ENCODE measurements at places on chromosomes 2 and 18.

GRCh38 chr2:218679119-218679518, 7.2 kb downstream of the STK36 start:
- H3K36me3 ChIP-seq: no peaks in the 10 kb centered on the region
- DNase-seq: no peak
- H3K4me1 ChIP-seq: no peaks in the 10 kb centered on the region

DNA sequence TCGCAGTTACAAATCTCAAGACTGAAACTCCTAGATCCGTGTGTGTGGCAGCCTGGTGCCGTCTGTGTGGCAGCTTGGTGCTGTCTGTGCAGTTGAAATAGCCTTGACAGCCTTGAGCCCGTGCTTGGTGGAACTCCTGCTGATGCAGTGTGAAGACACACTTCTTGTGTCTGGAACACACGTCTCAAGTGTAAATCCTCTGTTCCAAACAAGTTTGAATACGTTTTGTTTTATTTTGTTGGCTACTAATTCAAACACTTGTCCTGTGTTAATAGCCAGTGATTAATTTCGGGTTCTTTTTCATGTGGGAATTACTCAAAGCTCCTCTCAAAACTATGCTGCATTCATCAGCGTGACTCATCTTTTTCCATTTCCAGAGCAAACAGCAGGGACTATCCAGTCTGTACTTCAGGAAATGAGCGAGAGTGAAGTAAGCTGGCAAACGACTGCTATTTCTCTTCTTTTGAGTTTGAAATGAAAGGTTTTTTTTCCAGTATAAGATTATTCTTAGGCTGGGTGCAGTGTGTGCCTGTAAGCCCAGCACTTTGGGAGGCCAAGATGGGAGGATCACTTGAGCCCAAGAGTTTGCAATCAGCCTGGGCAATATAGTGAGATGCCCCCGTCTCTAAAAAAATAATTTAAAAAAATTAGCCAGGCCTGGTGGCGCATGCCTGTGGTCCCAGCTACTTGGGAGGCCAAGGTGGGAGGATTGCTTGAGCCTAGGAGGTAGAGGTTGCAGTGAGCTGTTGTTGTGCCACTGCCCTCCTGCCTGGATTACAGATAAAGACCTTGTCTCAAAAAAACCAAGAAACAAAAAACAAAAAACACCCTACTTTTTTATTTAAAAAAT, 152.9 kb downstream of the SPP2 start:
- no peak overlapping the region for H3K4me3 ChIP-seq
- DNase-seq: no peak
- H3K4me1 ChIP-seq: peaks cover 4% of the 10 kb centered on the region

- H3K36me3 ChIP-seq: no peaks in the 10 kb centered on the region
- H3K27ac ChIP-seq: no peak overlapping the region
- H3K4me1 ChIP-seq: no peaks in the 10 kb centered on the region
- DNase-seq: no peak
Observed at GRCh38 chr2:158835431-158835830, 40.3 kb downstream of the DAPL1 start.

GRCh38 chr18:80233201-80233835, 14.0 kb downstream of the PARD6G start:
- H3K36me3 ChIP-seq: no peaks in the 10 kb centered on the region
- H3K4me3 ChIP-seq: no peak overlapping the region
- H3K27me3 ChIP-seq: peaks cover 43% of the 10 kb centered on the region
- H3K4me1 ChIP-seq: no peaks in the 10 kb centered on the region

GRCh38 chr2:23327887-23328286, 57.1 kb upstream of the KLHL29 start:
- H3K27me3 ChIP-seq: peaks cover 29% of the 10 kb centered on the region
- peaks cover 3% of the 10 kb centered on the region for H3K36me3 ChIP-seq
- H3K4me3 ChIP-seq: no peak overlapping the region
- H3K27ac ChIP-seq: no peak overlapping the region
- DNase-seq: no peak
- H3K4me1 ChIP-seq: no peaks in the 10 kb centered on the region

DNA sequence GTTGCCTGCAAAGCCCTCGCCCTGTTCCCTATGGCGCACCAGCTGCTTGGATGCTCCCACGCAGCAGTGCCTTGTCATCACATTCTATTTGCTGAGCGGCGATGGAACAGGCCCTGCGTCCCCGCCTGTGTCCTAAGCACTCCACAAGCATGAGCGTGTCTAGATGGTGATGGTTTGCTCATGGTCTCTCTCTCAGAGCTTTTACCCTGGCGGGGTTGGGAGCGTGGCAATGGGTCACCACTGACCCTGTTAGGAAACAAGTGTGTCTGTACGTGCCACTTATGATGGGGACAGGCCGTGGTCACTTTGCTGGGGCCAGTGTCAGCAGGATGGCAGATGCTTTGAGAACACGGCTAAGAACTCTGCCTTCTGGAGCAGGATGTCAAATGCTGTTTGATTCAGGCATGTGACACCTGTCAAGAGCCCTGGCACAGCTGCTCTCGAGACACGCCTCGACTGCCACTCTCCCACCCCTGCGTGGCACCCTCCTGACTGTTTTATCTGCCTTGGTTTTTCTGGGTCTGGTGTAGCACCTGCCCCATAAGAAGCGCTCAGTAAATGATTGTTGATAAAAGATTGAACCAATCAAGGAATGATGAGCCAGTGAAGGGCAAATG, 44.2 kb downstream of the RRM2 start:
- no peak for DNase-seq
- no peaks in the 10 kb centered on the region for H3K4me1 ChIP-seq
- no peak overlapping the region for H3K4me3 ChIP-seq
- no peaks in the 10 kb centered on the region for H3K27me3 ChIP-seq

DNA sequence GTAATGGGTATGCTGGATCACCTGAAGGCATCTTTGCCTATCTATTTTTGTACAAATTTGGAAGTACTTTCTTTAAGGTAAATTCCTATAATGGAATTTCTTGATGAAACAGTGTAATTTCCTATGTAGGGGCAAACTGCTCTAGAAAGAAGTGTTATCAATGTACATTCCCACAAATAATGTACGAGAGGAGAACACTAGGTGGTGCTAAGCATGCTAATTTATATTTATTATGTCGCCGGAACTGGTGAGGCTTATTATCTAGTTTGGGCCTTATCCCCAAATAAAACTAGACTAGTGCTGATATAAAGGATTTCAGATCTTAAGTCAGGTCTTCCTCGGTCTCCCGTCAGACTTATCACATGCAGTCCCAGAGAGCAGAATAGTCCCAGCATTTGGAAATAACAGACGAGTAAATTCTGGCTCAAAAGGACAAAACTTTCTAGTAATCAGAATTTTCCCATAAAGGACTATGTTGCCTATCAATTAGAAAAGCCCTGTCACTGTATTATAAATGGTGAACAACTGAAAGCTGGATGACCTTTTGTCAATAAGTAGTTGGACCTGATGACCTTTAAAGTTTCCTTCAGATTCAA, 86.9 kb upstream of the RBBP8 start:
- no peak for DNase-seq
- H3K4me1 ChIP-seq: no peaks in the 10 kb centered on the region
- H3K27ac ChIP-seq: no peak overlapping the region
- no peaks in the 10 kb centered on the region for H3K36me3 ChIP-seq
- H3K4me3 ChIP-seq: no peak overlapping the region

- H3K36me3 ChIP-seq: peaks cover 4% of the 10 kb centered on the region
- H3K27me3 ChIP-seq: no peaks in the 10 kb centered on the region
- no peak for DNase-seq
- peaks cover 76% of the 10 kb centered on the region for H3K4me1 ChIP-seq
- no peak overlapping the region for H3K4me3 ChIP-seq
Observed at GRCh38 chr2:224990710-224991109, 51.6 kb downstream of the DOCK10 start.

DNA sequence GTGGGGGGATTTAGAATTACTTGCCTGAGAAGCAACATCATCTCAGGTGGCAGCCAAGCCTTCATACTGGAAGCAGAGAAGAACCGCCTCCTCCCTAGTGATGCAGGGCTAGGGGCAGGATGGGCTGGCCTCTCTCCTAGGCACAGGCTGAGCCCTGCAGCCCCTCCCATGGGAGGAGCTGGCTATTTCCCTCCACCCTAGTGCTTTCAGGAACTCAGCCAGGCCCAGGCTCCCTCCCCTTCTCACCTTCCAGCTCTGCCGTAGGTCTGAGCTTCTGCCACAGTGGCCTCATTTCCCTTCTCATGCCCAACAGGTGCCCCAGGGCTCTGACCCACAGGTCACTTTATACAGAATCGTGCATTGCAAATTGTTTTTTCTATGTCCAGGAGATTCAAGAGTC, 31.0 kb downstream of the CENPA start:
- H3K4me1 ChIP-seq: peaks cover 5% of the 10 kb centered on the region
- no peaks in the 10 kb centered on the region for H3K36me3 ChIP-seq
- H3K27me3 ChIP-seq: peaks cover 46% of the 10 kb centered on the region
- H3K27ac ChIP-seq: no peak overlapping the region

DNA sequence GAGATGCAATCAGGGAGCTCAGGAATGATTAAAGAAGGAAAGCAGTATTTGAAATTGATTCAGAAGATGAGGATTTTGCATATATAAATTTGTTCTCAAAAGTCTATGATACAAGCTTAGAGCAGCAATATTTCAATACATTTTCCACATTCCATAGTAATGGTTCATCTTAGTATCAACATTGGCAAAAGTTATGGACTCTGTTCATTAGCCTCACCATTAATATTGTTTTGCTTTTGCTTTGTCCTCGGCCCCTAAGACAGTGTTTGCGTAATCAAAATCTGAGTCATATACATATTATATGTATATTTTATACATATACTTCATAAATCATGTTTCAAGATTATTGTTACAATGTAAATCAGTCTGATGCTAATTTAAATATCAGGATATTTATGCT, 176.6 kb downstream of the CNTNAP5 start:
- no peak overlapping the region for H3K4me3 ChIP-seq
- DNase-seq: no peak
- H3K27me3 ChIP-seq: no peaks in the 10 kb centered on the region
- H3K36me3 ChIP-seq: no peaks in the 10 kb centered on the region

DNA sequence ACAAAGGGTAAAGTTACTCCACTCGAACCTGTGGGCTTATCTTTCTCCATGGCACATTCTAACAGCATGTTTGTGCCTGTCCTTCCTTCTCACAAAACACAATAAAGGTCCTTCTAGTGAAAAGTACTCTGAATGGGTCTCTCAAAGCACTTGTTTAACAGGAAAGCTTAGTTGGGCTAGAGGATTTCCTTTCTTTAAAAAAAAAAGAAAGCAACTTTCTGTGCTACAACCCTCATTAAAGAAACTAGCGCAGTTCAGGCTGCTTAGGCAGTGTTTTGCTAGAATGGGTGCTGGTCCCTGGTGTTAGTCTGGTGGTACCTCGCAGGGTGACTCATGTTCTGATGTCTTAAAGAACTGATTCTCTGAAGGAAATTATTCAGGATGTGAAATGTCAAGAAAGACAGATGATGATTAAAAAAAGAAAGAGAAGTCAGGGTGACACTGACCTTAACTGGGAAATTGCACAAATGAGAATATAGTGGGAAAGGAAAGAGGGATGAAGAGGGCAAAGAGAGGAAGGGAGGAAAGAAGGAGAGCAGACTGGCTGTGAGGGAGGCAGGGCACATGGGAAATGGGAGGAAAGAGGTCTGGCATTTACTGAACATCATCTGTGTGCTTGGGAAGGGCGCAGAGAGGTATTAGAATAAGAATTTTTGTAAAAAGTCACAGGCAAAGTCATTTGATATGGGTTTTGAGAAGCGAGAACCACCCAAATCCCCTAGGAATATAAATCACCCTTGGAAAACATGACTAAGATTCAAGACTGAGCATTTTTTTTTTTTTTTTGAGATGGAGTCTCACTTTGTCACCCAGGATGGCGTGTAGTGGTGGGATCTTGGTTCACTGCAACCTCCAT, 74.9 kb downstream of the ATP8B1 start:
- H3K4me3 ChIP-seq: no peak overlapping the region
- no peak overlapping the region for H3K27ac ChIP-seq
- no peaks in the 10 kb centered on the region for H3K27me3 ChIP-seq
- no peak for DNase-seq

DNA sequence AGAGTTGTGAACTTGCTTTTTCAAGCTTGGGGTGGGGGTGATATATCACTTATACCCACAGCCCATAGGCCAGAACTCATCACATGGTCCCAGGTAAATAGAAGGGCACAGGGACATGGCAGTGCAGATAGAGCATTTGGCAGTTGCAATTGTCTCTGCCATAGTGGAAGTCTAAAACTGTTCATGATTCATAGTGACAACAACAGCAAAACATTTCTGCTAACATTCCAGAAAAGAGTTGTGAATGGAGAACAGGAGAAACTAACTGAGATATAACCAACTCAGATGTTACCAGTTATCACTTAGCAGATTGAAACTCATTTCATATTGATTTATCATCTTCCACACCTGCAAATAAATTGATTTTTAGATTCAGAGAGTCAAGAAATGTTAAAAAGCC, 278.6 kb upstream of the KYNU start:
- no peak overlapping the region for H3K27ac ChIP-seq
- H3K4me3 ChIP-seq: no peak overlapping the region
- no peaks in the 10 kb centered on the region for H3K36me3 ChIP-seq

- H3K36me3 ChIP-seq: no peaks in the 10 kb centered on the region
- no peak overlapping the region for H3K4me3 ChIP-seq
- DNase-seq: no peak
Observed at GRCh38 chr18:56124186-56124585, 514.2 kb downstream of the TXNL1 start.

GRCh38 chr2:25473758-25474340, 132.1 kb upstream of the DNMT3A start:
- no peak overlapping the region for H3K27ac ChIP-seq
- H3K36me3 ChIP-seq: peaks cover 7% of the 10 kb centered on the region
- no peaks in the 10 kb centered on the region for H3K27me3 ChIP-seq
- no peaks in the 10 kb centered on the region for H3K4me1 ChIP-seq

GRCh38 chr2:150880986-150881385, 380.7 kb downstream of the RBM43 start:
- H3K4me1 ChIP-seq: no peaks in the 10 kb centered on the region
- no peaks in the 10 kb centered on the region for H3K36me3 ChIP-seq
- H3K27ac ChIP-seq: no peak overlapping the region
- no peak overlapping the region for H3K4me3 ChIP-seq

DNA sequence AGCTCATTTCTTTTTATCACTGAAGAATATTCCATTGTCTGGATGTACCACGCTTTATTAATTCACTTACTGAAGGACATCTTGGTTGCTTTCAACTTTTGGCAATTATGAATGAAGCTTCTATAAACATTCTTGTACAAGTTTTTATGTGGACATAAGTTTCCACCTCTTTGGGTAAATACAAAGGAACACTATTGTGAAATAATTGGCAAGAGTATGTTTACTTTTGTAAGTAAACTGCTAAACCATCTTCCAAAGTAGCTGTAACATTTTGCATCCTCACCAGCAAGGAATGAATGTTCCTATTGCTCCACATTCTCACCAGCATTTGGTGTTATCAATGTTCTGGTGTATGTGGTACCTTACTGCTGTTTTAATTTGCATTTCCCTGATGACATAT, 15.8 kb upstream of the VWC2L start:
- H3K36me3 ChIP-seq: no peaks in the 10 kb centered on the region
- DNase-seq: no peak

DNA sequence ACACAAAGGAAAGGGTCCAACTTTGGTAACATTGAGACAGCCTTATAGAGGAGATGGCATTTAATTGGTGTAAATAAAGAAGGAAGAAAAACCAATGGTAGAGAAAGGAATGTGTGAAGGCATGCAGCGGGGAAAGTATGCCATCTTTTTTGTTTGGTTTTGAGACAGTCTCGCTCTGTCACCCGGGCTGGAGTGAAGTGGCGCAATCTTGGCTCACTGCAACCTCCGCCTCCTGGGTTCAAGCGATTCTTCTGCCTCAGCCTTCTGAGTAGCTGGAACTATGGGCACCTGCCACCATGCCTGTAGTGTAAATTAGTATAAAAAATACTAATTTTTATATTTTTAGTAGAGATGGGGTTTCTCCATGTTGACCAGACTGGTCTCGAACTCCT, 6.4 kb downstream of the RIOK3 start:
- H3K27ac ChIP-seq: peak overlapping the region; percentile 70
- peak overlapping the region; percentile 49 for H3K4me3 ChIP-seq
- peaks cover 62% of the 10 kb centered on the region for H3K4me1 ChIP-seq
- peaks cover 52% of the 10 kb centered on the region for H3K36me3 ChIP-seq
- no peak for DNase-seq
